ENCODE measurements at places on chromosomes 1 and 21. TPM values are rescaled to one million over a fixed set of nuclear protein-coding genes. Genes with fewer than 3 reads are reported as not detected.

DNA sequence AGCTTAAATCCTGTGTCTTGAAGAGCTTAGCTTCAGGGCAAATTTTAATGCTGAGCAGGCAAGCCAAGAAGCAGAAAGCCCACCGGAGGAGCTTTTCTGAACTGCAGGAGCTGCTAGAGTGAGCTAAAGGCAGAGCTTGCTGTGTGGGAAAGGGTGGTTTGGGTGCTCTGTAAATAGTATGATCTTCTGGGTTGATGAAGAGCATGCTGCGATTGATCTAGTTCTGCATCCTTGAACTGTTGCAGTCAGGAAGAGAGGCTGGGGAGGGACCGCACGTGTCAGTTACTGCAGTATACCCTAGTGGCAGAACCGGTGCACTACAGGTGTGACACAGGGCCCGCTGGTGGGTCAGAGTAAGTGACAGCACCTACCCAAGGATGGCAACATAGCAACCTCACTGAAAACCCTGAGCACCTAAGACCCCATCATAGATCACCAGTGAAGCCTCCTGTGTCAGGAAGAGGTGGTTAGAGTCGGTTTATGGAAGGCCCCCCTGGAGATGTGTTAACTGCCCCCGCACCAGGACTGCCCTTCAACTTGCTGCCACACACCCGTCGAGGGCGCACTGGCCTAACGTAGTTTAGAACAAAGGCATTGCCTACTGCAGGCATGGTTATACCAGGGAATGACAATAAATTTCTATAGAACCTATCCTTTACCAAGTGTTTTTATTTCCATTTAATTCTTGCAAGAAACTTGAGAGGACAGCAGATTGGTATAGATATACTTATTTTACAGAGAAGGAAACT, 146.0 kb upstream of the KIAA0040 start:
- no peak for DNase-seq

TTC39A gene
- total RNA-seq, result 0.88 TPM

DNA sequence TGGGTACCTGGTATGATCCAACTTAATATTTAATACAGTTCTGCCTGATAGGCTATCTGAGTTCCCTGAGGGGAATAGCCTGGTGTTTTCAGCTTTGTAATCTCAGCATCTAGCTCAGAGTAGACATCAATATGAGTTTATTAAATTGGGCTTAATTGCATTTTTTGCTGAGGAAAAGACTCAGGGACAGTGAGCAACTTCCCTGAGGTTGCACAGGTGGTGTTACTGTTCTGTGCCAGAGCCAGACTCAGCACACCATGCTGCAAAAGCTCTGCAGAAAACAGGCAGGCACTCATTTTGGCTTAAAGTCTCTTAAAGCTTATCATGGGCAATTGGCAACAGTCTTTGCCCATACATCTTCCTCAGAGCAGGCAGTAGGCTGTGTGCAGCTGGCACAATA, 90.5 kb upstream of the JUN start:
- no peak for DNase-seq

DCAF6 gene
- total RNA-seq, result 91.6 TPM

DNA sequence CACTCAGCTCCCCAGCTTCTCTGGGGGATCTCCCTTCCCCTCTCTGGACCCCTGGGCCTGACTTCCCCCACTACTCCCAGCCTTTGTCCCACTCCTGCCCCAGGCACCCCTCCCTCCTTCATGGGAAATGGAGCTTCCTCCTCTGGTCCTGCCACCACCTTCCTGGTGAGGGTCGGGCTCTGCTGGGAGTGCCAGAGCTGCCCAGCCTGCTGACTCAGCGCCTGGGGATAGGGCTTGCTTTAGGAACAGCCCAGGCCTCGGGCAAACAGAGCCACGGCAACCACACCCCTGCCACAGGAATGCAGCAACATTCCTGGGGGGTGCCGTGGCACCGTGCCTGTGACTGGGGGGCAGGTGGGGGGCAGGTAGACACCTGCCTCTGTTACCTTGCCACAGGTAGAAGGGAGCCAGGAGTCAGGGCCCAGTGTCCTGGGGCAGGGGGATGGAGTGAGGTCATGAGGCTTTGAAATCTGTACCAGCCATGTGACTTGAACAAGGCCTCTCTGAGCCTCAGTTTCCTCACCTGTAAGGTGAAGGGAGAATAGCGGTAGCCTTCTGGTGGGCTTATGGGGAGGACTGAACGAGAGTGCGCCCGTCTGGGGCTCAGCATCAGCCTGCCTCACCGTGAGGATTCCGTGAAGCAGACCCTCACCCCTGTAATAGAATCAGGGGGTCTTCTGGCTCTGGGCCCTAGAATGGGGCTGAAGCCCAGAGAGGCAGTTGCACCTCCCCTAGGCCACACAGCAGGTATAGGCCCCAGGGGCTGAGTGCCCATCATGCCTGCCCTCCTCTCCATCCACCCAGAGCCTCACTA, 17.8 kb upstream of the EPHA2 start:
- peak; percentile 96 for DNase-seq

KRTAP19-3 gene
- not detected for total RNA-seq

MAB21L3 gene
- 0.36 TPM for total RNA-seq

GRCh38 chr1:28580722-28581530, 11.1 kb upstream of the RAB42 start:
- peak; percentile 87 for DNase-seq

TMEM240 gene
- total RNA-seq, result 2.7 TPM

DNA sequence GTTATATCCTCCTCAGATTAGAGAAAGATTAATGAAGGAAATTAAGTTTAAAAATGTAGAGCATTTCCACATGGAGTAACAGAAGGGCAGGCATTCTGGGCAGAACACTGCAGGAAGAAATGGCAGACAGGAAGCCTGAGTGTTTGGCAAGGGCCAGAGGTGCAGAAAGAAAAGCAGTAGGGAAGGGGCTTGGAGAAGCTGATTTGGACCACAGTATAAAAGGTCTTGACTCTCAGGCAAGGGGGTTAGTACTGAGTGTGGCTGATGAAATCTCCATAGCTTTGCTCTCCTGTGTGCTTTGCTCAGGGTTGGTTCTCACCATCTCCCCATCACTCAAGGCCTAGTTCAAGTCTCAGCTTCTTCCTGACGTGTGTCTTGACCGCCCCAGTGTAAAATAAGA, 80.2 kb downstream of the SLC45A1 start:
- no peak for DNase-seq

LMX1A gene
- not detected for total RNA-seq

GRCh38 chr1:232300466-232300865, 329.5 kb downstream of the SIPA1L2 start:
- DNase-seq, result no peak

DNA sequence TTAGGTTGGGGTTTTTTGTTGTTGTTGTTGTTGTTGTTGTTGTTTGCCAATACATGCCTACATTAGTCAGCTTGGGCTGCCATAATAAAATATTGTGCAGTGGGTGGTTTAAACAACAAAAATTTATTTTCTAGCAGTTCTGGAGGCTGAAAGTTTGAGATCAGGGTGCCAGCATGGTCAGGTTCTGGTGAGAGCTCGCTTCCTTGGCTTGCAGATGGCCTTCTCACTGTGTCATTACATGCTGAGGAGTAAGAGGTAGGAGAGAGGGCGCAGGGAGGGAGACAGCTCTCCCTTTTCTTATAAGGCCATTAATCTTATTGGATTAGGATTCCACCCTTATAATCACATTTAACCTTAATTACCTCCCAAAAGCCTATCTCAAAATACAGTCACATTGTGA, 52.7 kb downstream of the DIRAS3 start:
- no peak for DNase-seq
